ENCODE measurements at places on chromosomes 5 and 9.

GRCh38 chr5:170226129-170226615 lies 6.6 kb upstream of the C5orf58 start:
- DNase-seq: no peak

DNA sequence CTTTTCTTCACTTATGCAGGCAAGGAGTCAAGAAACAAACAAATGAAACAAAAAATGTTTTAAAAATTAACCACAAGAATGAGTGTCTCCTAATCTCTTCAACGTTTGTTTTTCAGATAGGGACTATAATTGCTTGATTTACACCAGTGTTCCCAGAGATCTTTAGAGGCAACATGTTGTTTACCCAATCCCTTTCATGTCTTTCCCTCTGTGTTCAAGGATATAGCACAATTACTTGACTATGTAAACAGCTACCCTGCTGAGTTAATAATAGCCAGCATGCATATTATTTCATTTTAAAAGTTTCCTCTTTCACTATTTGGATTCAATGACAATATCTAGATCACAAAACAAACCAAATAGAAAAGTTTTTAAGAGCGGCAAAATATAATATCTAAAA lies 25.1 kb upstream of the SHISAL2B start:
- no peak for DNase-seq

- no peak for DNase-seq
These were observed 116.6 kb upstream of the MAP3K1 start for GRCh38 chr5:56698463-56699381.

- DNase-seq: no peak
These were observed 166.8 kb downstream of the MUSK start for GRCh38 chr9:110835404-110835803.

DNA sequence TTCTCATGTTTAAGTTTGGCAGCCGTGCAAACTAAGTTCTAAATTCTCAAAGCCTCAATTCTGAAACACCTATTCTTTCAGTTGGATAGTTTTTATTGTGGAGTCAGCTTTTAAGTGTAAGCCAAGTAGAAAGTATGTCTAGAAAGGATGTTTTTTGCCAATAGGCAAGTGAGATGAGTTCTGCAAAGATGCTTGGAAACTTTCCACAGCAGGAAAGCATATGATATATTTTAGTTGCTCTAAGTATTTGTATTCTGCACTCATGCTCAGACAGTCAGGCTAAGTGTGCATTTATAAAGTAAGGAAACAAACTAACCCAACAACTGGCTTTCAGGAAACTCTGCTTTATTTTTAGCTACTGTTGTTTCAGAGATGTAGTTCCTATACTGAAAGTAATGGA lies 67.3 kb upstream of the CDH18 start:
- no peak for DNase-seq

- no peak for DNase-seq
These were observed 68.5 kb downstream of the DROSHA start for GRCh38 chr5:31463351-31463750.

DNA sequence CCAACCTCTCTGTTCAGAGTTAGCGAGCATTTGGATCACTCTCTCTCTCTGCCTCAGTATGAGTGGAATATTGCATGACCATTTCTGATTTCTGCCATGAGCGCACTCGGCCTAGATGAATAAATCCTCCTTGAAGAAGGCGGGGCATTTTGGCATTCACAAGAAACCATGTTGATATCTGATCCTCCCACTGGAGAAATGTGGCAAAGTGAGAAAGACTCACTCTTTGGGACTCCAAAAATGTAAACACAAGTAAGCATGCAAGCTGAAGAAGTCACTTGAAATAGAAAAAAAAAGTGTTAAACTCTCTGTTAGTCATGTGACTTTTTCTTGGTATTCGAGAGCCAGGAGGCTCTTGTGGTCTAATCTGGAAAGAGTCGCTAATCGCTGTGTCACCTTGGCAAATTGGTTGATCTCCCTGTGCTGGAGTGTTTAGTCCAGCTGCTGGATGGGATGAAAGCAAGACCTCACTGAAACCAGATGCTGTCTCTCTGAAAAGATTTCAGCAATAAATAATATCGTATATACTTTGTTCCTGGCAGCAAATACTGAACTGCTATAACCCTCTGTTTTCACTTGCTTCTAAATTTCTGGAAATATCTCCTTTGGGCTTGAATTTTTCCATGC lies 95.5 kb downstream of the GHR start:
- DNase-seq: no peak

DNA sequence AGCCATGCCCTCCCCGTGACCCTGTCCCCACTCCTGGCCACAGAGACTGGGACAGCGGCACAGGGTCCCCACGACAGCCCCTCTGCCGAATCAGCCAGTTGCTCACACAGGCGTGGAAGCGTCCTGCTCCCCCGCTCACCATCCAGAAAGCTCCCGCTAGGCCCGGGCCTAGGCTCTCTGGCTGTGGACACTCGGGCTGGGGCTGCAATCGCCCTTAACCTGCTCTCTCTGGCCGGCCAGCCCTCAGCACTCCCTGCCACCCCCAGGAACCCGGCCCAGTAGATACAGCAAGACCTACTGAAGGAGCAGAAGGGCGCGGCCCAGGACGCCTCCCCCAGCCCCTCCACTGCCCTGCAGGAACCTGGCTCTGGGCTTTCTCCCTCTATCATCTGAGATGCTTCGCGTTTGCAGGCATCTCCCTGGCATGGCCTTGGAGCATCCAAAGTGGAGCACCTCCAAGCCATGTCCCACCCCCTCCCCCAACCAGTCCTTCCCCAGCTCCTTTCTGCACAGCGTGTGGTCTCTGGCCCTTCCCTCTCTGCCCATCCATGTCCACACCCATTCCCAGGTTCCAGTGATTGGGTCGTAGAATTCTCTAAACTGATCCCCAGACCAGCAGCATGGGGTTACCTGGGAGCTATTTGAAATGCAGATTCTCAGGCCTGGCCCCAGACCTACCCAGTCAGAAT lies 113.7 kb upstream of the LMX1B start:
- peak; percentile 54 for DNase-seq

DNA sequence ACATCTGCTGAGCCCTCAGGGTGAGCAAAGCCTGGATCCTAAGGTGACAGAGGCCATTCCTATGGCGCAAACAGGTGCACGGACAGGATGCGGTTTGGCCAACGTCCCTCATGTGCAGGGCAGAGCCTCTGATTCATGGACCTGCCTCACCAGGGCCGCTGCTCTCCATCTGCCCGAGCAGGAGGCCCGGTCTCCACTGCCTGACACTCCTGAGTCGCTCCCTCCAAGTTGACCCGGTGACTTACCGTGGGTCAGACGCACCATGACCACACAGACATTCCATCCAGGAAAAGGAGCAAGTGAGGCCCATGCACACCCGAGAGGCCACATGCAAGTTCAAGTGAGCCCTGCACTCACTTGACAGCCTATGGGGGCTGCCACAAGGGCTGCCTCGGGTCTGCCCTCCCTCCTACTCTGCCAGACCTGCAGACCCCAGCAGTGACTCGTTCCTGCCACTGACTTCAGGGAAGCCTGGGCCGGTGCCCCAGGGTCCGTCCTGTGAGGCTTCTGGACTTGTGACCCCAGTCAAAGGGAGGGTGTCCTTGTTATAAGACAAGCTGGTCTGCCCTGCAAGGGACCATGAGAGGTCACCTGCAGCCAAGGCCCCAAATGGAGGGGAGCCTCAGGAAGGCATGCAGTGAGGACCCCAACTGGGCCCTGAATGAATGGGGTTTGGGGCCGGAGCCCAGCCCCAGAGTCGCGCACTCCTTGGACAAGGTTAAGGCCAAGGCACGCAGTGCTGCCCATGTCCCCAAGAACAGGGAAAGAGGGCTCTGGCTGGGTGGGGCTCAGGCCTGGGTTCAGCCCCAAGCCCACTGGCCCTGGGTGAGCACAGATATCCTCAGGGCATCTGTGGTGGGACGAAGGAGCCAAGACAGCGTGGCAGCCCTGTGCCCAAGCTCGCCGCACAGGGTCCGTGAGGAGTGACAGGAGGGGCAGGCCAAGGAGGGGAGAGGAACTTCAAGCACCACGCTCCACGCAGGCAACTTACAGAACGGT lies 10.1 kb downstream of the BRD3OS start:
- DNase-seq: no peak

DNA sequence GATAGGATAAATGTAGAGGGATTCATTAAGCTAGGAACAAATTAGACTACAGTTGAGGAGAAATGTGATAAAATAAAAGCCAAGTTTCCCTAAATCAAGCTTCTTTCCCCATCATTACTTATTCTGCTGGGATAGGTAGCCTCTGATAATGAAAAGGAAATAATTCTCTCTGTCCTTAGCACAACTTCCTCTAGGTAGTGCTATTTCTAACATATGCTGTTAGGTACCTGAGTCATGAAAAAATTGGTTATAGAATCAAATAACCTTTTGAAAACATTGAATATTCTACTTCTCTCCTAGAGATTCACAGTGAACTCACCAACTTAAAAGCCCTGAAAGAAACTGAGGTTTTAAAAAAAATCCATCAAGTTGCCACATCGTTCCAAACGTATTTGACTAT lies 1793.1 kb downstream of the EFNA5 start:
- DNase-seq: no peak

DNA sequence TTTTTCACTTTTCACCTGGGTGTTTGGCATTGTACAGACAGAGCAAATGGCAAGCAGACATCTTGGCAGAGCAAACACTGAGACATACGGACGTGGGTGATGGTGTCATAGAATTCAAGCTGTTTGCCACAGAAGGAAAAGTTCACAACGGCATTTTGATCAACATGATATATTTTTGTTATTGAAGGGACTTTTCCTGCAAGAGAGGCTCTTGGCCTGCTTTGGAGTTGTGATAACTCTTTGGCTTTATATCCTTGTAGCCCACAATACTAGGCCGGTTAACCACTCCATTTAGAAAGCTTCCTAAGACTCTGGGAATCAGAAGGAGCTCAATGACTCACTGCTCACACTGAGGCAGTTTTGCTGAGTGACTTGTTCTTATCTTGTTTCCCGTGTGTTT lies 1038.3 kb downstream of the TLE1 start:
- DNase-seq: no peak

DNA sequence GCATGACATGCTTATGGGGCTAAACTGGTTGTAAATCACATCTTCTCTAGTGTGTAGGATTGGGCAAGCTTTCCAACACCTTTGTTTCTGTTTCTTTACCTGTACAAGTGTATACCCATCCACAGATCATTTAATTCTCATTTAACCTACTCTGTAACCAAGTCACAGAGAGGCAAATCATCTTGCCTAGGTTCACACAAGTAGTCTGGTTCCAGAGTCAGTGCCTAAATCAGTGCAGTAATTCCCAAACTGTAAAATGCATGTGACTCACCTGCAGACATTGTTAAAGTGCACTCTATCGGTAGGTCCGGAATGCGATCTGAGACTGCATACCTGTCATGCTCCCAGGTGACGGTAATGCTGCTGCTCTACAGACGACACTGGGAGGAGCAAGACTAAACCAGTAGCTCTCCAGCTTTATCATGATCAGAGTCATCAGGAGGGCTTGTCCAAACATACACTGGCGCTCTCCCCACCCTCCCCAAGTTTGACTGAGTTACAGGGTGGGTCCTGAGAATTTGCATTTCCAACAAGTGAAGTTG lies 107.9 kb upstream of the FREM1 start:
- no peak for DNase-seq

DNA sequence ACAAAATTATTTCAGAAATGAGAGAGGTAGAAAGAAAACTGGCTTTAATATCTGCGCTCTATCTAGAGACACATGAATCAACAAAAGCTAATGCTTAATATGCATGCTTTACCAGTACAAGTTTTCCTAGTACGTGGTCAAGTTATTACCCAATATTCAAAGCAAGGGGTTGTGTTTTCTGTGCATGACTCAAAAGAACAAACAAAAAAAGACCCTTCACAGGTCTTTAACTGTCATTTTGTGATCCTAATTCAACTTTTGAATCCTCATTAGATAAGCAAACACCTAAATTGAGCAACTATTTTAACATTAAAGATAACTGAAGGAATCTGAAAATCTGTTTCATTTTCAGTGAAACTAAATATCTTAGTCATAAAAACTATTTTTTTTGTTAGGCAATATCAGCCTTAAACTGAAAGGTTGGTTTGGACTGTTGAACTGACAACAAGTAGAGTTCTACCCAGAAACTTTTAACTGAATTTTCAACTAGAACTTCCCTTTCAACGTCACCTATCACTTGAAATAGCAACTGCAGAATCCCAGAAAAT lies 12.5 kb downstream of the ST8SIA4 start:
- no peak for DNase-seq

Measured in right kidney (tissue), 9 donors.